Activated naive CD8-positive, alpha-beta T cell treated with anti-CD3 and anti-CD28 coated beads for 36 hours (primary cell): ENCODE measurements at places on chromosomes 11 and 22.

DNA sequence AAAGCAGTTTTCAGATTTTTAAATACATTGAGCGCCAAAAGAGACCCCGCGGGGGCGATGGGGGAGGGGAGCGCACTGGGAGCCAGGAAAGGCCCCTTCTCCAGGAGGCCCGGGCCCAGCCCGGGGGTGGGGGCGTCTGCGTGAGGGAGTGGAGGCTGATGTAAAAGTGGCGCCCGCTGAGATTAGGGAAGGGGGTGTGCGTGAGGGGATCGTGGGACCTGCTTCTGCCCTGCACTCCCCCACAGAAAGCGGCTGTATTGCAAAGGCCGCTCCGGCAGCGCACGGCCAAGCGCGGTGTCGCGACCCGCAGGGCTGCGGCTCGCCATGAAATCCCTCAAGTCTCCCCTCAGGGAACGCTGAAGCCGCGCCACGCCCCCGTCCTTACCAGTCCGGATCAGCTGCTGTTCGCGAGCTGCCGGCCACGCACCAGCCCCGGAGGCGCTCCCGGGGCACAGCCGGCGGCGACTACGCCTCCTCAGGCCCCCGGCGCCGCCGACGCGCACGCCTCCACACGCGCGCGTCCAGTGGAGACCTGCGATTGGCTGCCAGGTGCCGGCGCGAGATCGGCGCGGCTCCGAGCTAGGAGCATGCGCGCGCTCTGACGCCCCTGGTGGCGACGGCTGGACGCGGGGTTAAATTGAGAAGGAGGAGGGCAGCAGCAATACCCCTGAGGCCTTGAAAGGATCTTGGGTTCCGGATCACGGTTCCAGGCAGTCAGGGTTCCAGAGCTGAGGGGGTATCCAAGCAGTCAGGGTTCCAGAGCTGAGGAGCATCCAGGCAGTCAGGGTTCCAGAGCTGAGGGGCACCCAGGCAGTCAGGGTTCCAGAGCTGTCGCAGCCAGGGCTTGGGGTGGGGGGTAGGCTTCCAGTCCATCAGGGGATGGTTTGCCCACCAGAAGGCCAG lies at the start of gene ZNF280B:
TSS of gene ZNF280B (minus strand) at position 469 of the 903 bp plus-strand sequence. CDS start 19,344 bp downstream, outside the sequence.
- H3K27ac ChIP-seq, result peak within 1 kb of the TSS; percentile 28
- peaks cover 8% of the 10 kb centered on the region for H3K4me1 ChIP-seq
- peak; percentile 90 for DNase-seq
- peaks cover 15% of the 10 kb centered on the region for H3K27me3 ChIP-seq
- peaks cover 22% of the 10 kb centered on the region for H3K36me3 ChIP-seq

DNA sequence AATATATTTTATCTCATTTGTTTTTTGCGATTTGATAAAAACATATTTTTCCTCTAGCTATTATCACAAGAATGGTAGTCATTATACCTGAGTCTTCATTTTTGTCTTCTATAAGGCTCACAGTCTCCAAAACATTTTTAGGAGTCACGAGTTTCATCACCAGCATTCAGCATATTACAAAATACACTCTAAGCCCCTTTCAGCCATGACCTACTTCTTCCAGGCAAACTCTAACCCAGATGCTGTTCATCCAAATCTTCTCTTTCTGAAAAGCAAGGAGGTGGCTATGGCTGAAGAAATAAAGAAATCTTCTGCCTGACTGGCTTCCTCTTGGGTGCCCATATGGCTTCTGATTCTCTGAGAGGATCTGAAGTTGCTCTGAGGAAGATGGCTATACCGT lies 35.7 kb upstream of the USP47 start:
- H3K27ac ChIP-seq, result no peak overlapping the region
- no peak for DNase-seq
- no peaks in the 10 kb centered on the region for H3K36me3 ChIP-seq
- H3K4me1 ChIP-seq, result no peaks in the 10 kb centered on the region
- H3K4me3 ChIP-seq, result no peak overlapping the region

DNA sequence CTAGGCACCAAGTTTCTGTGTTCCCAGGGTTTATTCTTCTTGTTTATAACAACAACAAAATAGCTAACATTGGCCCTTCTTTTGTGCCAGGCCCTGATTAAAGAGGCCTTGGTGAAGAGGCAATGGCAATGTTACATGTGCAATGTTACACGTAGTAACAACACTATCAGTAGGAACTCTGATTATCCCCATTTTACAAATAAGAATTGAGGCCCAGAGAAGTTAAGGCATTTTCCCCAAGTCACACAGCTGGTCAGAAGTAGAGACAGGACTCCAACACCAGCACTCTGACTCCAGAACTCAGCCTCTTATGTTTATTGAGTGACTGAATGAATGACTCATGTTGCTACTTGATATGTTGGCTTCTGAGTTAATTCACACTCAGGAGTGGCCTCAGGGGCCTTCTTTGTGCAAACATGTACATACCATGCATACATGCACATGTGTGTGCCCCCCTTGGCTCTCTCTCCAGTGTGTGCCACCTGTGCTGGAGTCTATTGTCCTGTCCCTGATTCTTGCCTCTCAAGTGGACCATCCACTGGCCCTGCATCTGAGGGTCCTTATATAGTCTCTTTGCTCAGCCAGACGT lies 98.4 kb downstream of the TP53I11 start:
- peaks cover 5% of the 10 kb centered on the region for H3K4me1 ChIP-seq
- DNase-seq, result no peak
- no peaks in the 10 kb centered on the region for H3K36me3 ChIP-seq
- peaks cover 5% of the 10 kb centered on the region for H3K27me3 ChIP-seq

DNA sequence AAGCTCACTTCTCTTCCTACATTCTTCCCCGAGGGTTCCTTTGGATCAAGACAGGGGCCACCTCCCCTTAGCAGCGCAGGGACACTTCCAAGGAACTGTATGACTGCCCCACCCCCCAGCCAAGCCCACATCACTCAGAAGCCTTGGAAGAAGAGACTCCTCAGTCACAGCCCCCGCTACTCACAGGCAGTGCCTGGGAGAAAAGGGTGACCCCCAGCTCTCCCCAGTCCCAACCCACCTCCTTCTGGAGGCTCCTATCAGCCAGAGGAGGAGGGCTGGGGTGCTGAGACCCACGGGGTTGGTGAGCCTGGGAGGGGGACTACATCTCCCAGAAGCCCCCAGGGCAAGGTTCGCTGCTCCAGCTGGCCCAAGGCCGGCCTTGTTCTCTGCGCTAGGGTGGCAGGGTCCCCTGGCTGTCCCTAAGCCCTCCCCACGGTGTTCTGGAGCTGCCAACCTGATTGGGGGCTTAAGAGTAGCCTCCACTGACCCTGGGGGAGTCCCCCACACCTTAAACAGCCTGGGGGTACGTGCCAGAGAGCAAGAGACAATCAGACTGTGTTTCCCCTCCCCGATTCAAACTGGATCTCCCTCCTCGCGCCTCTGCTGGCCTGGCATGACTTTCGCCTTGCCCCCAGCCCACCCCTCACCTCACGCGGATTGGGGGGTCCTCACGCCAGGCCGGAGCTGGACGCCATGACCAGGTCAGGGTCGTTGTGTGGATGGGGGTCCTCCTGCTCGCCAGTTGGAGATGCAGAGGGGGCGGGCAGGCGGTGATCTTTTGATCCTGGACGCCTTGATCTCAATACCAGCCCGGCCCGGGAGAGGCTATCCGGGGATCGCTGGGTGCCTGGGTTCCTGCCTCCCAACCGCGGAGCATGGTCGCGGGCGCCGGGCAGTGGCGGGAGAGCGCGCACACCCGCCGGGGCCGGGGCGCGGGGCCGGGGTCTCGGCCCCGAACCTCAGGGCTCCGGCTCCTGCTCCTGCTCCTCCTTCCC lies 838 bp downstream of the BCL9L start:
- no peaks in the 10 kb centered on the region for H3K27me3 ChIP-seq
- H3K27ac ChIP-seq, result peak overlapping the region; percentile 83
- peak; percentile 67 for DNase-seq
- no peaks in the 10 kb centered on the region for H3K36me3 ChIP-seq

DNA sequence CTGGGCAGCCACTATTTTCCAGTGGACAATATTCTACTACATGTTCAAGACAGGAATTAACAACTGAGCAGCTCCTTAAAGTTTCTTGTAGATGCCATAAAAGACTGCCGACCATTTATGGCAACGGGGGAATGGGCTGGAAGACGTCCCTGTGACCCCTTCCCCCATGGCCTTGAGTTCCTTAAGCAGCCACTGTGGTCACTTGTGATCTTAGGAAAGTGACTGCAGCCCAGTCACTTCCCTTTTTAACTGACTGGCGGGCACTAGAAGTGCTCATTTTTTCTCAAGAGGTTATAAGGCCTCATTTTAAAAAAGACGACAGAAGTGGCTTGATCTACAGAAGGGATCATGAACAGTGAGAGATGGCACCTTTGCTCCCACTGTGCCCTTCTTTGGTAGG lies 153.2 kb upstream of the NARS2 start:
- H3K4me1 ChIP-seq, result no peaks in the 10 kb centered on the region
- no peak overlapping the region for H3K27ac ChIP-seq
- H3K27me3 ChIP-seq, result peaks cover 13% of the 10 kb centered on the region

- DNase-seq, result no peak
- no peaks in the 10 kb centered on the region for H3K27me3 ChIP-seq
- H3K4me3 ChIP-seq, result no peak overlapping the region
- H3K4me1 ChIP-seq, result peaks cover 21% of the 10 kb centered on the region
Observed at GRCh38 chr11:35393098-35393497, 26.3 kb downstream of the SLC1A2 start.
